Activated naive CD4-positive, alpha-beta T cell treated with anti-CD3 and anti-CD28 coated beads, Interleukin-2, amount 50 U/mL, for 16 hours (primary cell): ENCODE measurements at places on chromosomes 12 and 14.

GRCh38 chr12:47397664-47398281, 308.1 kb downstream of the RPAP3 start:
- DNase-seq, result peak; percentile 30

DNA sequence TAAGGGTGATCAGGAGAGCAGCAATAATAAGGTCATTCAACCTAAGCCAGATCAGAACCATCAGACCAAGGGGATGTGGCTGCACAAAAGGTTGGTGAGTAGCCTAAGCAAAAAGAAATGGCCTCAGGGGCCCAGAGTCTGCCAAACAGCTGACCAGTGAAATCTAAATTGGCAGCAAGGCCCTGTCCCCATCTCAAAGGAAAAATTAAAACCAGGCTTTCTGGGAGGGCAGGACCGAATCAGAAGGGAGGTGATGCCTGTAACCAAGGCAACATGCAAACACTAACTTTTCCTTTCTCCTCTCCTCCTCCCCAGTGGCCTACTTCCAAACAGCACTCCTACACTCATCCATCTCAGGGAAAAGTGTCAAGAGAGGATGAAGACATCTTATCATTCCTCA, 256.4 kb downstream of the NUAK1 start:
- no peak for DNase-seq

DNA sequence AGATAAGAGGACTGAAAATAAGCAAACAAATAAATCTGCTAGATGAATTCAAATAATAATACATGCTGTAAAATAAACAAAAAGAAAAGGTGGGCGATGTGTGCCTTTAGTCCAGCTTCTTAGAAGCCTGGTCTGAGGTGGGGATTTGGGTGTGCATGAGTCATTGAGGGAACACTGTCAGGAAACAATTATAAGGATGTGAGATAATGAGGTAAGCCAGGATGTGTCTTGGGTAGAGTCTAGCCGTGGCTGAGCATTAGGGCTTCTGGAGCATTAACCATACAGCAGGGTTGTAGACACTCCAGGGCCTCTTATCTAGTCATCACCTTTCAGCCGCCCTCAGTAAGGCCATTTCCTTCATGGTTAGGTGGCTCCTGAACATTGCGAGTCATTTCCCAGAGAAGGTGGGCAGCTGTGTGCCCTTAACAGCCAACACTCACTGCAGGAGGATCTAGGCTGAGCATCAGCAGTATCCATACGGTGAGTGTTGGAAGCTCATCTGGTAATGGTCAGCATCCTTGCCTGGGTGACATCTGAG, 405.6 kb downstream of the GLT1D1 start:
- no peak for DNase-seq

GRCh38 chr12:4962539-4963486, 53.1 kb downstream of the KCNA1 start:
- DNase-seq, result no peak

- DNase-seq, result no peak
Measured at GRCh38 chr12:24723759-24724158, 225.1 kb downstream of the BCAT1 start.

DNA sequence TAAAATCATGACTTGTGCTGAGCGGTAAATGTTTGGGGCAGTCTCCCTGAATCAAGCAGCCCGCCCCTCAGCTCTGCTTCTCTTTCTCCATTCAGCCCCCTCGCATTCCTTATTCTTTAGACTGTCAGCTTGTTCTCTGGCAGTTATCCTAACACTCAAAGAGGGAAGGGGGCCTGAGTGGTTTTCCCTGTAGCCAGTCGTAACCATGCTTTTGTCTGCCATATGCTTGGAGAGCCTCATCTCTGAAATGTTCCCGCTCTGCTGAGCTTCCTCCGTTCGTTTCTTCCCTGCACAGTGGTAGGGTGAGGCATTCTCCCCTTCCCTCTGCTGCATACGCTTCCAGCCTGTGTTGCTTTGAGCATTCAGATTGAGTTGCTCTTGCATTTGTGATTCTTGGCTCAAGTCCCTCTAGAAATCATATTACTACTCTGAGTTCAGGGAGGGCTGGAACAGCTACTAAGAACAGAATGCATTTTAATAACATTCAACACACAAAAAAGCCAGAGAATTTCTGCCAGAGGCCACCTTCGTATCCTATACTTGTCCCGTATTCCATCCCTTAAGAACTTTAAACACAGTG, 119.7 kb downstream of the FBXL14 start:
- DNase-seq, result no peak

- DNase-seq, result no peak
Measured at GRCh38 chr12:123471374-123472068, 13.6 kb downstream of the SNRNP35 start.

DNA sequence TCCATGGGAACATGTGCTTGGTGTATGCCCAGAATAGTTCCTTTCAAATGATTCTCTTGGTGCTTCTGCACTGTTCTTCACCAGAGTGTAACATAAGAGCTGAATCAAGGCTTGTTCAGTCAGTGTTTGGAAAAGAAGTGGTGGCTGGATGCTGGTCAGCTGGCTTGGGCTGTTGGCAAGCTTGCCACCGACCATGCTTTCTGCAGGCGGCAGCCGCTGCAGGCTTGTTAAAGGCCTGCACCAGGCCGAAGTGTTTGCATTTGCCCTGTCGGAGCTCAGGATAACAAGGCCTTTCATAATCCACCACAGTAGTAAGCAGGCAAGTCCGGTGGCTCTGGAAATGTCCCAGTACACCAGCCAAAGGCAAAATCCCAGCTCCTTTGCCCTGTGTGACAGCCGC, 26.9 kb downstream of the DAAM1 start:
- no peak for DNase-seq

- peak; percentile 77 for DNase-seq
Measured at GRCh38 chr14:35814371-35815005, 5.4 kb upstream of the RALGAPA1 start.

DNA sequence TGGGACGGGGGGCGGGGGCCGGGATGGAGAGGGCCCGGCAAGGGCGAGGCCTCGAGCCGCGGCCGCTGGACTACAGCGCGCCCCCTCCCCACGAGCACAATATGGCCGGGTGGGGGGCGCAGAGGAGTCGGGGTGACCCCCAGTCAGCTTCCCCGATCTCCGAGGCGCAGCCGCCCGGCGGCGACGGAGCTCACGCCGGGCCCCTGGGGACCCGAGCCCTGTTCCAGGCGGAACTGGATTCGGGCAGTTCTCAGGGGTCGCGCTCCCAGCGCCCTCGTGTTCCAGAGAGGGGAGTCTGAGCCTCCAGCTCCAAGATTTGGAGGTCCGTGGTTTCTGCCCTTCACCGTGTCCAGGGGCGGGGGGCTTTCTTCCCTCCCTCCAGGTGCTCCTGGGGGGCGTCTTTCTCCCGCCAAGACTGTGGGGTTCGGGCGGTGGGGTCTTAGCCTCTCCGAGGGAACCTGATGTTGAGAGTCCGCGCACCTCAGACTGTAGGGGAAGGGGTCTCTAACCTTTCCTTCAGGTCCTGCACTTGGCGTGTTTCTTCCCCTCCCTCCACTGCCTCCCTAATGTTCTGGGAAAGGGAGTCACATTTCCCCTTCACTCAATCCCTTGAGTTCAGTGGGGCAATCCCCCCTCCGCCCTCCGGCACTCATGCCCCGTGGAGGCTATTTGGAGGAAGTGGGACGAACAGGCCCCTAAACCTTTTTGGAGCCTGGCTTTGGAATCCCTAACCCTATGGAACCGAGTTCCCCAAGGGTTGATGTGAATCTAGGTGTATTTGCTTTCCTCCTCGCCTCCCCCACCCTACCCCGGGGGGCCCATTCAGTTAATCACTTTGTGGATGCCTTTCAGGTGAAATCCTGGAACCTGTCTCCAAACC, 584 bp downstream of the ACVR1B start:
- peak; percentile 23 for DNase-seq
